ENCODE measurements at places on chromosomes 11 and 22.

- DNase-seq: no peak
Observed at GRCh38 chr22:43118953-43119458, 8.5 kb downstream of the BIK start.

DNA sequence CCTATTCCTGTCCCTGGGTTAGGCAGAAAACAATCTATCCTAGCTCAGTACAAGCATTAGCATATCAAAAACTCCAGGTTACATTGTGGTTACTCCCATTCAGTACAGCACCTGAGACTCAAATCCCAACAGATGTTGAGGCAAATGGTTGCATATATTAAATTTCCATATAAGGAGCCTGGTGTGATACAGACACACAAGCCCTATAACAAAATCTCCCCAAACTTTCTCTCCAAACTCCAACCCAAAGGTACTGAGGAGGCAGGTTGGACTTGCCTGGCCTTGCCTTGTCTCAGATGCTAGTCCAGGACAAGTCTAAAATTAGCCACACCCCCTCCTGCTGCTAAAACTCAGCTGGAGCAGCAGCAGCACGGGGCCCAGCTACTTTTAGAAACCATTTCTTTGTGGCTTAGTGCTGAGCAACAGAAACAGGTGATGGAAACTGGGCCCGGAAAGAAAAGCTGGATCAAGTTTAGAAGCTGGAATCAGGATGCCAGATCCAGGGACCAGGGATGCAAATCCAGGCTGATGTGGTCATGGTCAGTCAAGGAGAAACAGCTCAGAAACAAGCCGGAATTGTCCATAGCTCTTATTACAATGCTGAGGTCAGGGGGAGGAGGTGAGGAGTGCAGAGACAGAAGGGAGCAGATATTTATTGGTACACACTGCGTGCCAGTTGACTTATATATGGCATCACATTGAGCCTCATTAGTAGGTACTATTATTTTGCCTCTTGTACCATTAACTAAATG is 73.7 kb upstream of the AMOTL1 start:
- DNase-seq: no peak

- no peak for DNase-seq
Observed at GRCh38 chr11:131498631-131499160, 128.3 kb downstream of the NTM start.

DNA sequence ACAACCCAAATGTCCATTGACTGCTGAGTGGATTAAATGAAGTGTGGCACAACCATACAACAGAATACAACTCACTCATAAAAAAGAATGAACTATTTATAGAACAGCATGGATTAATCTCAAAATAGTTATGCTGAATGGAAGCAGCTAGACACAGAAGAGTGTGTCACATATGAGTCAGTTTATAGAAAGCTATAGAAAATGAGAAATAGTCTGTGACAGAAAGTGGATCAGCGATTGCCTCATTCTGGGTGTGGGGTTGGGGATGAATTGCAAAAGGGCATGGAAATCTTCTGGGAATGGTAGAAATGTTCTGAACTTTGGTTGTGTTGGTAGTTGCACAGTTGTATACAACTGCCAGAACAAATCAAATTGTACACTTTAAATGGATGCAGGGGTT is 37.4 kb downstream of the PRR5L start:
- no peak for DNase-seq

DNA sequence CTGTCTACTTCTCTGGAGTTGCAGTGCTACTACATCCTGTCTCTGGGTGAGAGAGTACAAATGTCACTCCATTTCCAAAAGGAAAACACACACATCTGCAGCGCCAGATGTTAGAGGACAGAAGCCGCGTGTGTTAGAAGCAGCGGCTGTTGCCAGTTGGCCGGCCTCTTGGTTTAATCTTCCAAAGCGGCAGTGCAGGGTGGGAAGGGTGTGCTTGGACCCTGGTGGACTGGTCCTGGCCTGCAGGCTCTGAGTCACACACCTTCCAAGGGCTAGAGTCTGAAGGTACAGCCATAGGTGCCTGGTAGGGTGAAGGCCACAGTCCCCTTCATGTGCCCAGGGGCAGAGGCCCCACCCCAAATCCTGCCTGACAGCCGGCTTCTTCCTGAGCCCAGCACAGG is 99.8 kb downstream of the CTTN start:
- DNase-seq: no peak

DNA sequence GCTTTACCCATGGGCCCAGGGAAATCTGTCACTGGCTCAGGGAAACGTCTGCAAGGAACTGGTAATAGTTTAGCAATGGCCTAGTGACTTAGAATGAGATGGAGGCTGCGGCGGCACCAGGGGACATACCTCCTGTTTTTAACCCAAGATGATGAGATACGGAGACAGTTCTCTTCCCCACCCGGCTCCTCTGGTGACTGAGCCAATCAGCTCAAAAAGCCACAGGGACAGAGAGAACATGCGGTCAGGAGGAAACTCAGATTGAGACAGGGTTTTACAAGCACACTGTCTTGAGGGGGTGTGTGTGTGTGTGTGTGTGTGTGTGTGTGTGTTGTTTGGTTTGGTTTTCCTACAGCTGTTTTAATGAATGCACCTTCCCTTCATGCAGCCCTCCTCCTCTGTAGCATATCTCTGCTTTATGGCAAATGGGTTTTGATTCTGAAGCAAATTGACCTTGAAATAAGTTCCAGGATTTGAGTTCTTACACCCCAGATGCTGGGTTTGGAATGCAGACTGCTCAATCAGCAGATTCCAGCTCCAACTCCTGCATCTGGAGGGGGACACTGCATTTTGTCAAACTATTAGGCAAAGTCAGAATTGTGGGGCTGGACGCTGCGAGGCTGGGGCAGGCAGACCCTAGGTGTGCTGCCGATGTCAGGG is 246.2 kb downstream of the NTM start:
- no peak for DNase-seq

GRCh38 chr11:6323291-6323905 is 3.1 kb upstream of the CAVIN3 start:
- no peak for DNase-seq

DNA sequence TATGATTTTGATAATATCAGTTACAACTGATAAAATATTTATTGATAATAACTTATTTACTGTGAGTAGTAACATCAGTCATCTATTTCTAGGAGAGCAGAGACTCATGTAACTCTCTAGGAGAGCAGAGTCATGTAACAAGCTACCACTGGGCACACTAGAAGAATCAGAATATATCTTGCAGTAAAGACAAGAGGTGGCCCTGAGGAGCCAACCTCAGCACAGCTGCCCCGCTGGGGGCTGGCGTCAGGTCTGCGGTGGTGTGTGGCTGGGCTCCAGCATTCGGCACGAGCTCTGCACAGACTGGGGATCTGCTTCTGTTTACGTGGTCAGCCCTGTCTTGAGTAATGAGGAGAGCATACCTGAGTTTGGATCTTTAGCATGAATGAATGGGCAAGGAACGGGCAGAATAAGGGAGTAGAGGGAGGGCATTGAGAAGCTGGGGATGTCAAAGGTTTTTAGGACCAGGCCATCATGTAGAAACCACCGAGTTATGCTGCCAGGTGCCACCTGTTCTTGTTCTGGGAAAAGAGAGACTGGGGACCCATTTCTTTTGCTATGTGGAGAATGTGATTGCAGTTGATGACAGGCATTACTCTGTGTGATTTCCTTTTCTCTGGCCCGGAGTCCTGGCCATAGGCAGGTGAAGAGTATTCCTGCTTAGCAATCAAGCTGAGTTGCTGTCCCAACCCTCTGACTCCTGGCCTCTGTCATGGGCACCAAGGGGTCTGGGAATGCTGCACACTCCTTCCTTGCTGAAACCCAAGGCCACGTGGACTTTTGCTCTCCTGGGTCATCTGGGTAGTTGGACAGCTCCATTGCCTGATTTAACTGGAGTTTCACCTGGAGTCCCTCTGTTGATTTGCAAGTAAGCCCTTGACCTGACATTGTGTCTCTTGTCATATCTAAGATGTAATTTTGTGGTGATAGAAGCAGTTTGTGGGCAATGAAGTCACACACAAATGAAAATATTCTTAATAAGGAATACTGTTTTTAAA is 50.9 kb upstream of the HEPHL1 start:
- DNase-seq: no peak

GRCh38 chr11:96465512-96465911 is 75.7 kb downstream of the JRKL start:
- no peak for DNase-seq

- no peak for DNase-seq
Observed at GRCh38 chr11:68020575-68020974, 9.9 kb upstream of the NDUFS8 start.

DNA sequence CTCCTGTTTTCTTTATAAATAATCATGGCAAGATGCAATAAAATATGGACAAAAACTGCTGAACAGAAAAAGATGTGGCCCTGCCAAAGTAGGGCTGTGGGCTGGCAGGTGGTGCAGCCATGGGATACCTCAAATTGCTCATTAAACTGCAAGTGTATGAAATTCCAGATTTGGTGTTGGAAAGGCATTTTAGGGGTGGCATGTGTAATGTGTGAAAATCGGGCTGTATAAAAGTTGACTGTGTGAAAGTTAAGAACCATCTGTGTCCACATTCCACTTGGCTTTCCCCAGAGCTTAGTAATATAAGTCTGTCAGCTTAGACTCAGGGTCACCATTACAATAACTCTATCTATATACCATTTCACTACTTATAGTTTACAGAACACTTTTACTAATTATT is 34.8 kb upstream of the FZD4 start:
- no peak for DNase-seq

GRCh38 chr11:16136792-16137390 is 219.5 kb downstream of the SOX6 start:
- no peak for DNase-seq

GRCh38 chr11:116773203-116774097 is 663 bp upstream of the BUD13 start:
- DNase-seq: no peak

DNA sequence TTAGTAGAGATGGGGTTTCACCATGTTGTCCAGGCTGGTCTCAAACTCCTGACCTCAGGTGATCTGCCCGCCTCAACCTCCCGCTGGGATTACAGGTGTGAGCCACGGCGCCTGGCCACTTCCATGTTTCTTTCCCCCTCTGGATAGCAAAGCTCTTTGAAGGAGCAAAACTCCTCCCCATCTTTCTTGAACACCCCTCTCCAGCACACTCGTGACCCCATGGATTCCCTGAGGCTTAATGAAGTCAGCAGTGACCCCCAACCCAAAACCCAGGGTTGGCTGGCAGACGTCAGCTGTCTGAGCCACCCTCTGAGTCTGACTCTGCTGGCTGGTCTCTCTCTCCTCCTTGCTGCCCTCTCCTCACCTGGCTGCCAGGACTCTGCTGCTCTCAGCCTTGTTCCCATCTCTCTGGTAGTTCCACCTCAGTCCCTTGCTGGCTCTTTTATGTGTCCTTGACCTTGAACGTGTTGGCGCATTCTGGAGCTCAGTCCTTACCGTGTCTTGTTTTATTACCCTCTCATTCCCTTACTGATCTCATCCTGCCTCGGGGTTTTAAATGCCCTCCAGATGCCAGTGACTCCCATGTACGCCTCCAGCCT is 44.5 kb downstream of the PARVG start:
- DNase-seq: no peak

- no peak for DNase-seq
Observed at GRCh38 chr11:25441421-25441820, 890.5 kb upstream of the ANO3 start.

GRCh38 chr22:22983123-22983522 is 87.2 kb upstream of the GNAZ start:
- no peak for DNase-seq

DNA sequence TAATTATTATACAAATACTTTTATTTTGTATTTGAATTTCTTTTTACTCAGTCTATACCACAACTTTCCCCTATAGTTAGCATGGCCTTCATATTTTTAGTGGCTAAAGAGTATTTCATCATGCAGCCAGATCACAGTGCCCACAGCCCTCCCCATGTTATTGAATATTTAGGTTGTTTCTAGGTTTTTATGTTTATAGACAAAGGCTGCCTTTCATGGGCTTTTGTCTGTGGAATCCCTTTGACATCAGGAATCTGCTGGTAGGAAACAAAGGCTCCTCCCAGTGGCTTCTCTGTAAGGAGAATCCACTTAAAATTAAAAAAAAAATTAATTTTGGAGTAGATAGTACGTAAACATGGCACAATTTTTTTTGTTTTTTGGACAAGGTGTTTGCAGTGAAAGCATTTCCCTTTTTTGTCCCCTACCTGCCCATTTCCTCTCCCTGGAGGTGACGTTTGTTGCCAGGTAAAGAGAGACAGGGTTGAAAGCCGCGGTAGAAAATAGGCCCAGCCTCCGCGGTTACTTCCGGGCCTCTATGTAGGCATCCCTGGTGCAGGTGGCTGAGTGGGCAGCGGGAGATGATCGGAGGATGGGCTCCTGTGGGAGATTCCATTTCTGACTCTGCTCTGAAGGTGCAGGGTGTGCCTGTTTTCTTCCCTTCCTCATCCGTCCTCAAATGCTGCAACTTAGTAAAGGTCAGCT is 82.2 kb upstream of the OR4B1 start:
- no peak for DNase-seq

DNA sequence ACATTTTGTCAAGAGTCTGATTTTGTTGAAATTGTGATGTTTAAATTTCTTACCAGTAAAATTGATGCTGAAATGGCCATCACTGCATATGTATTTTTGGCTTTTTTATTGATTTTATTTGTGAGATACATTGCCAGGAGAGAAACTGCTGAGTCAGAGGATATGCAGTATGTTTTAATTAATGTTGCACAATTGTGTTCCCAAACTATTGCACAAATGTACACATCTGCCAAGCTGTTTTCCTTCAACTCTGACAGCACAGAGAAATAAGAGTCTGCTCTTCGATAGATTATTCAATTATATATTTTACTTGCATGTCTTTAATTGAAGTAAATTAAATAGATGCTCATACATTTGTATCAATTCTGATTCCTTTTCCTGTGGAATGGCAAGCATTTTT is 640.2 kb upstream of the LUZP2 start:
- DNase-seq: no peak

DNA sequence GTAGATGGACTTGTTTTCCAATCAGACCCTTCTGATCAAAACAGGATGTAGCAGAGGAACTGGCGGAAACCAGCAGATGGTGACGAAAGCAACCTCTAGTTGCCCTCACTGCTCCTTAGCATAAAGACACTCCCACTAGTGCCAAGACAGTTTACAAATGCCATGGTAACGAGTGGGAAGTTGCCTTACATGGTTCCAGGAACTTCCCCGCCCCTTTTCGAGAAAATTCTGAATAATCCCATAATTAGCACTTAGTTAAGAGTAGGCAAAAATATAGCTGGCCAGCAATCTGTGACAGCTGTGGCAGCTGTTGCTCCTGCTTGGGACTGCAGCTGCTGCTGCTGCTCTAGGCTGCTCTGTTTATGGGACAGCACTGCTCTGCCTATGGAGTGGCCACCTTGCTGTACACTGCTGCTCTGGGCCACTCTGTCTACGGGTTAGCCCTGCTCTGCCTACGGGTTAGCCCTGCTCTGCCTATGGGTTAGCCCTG is 33.4 kb upstream of the SORL1 start:
- peak; percentile 88 for DNase-seq
